ENCODE measurements at places on chromosomes 13 and 19. TPM values are rescaled to one million over a fixed set of nuclear protein-coding genes. Genes with fewer than 3 reads are reported as not detected.

The ZNF8 gene
- total RNA-seq: 0.79 TPM

The C19orf85 gene
- not detected for total RNA-seq

The CLEC11A gene
- total RNA-seq: 11.1 TPM

The NDUFA7 gene
- 77.5 TPM for total RNA-seq

The BRCA2 gene
- total RNA-seq: 3.6 TPM

The PPP2R1A gene
- 303 TPM for total RNA-seq

The ONECUT3 gene
- total RNA-seq: 0.02 TPM

The TLE2 gene
- 2.5 TPM for total RNA-seq

The SIGLEC10 gene
- 0.03 TPM for total RNA-seq

The PTPRH gene
- total RNA-seq: 3.7 TPM

The LGALS4 gene
- 0.35 TPM for total RNA-seq

The ZNF493 gene
- 0.11 TPM for total RNA-seq

The PRODH2 gene
- 0.14 TPM for total RNA-seq

The ZNF681 gene
- not detected for total RNA-seq

The SIGLEC5 gene
- total RNA-seq: not detected

The TYROBP gene
- not detected for total RNA-seq

The KLK2 gene
- 0.13 TPM for total RNA-seq

Measured in A549 treated with AZD2906 at 1 μM for 4 hours (cell line).